Renal cortex interstitium (tissue), 15 donors: ENCODE measurements at places on chromosomes 1 and 21. TPM values are rescaled to one million over a fixed set of nuclear protein-coding genes. Genes with fewer than 3 reads are reported as not detected.

- no peak for DNase-seq
Observed at GRCh38 chr1:248521856-248522255, 14.0 kb downstream of the OR2G6 start.

Gene SETD4
- polyA plus RNA-seq: 27.1 TPM

Gene CDC20
- polyA plus RNA-seq: 51.7 TPM

Gene JAM2
- polyA plus RNA-seq: 12.4 TPM
